Spleen (tissue), 13 donors: ENCODE measurements at places on chromosomes 6 and 20. TPM values are rescaled to one million over a fixed set of nuclear protein-coding genes. Genes with fewer than 3 reads are reported as not detected.

Gene PAK5
- polyA plus RNA-seq: not detected

Gene ABHD16B
- 0.49 TPM for polyA plus RNA-seq

Gene FAM209A
- polyA plus RNA-seq: 1.1 TPM

Gene WFDC5
- not detected for polyA plus RNA-seq

Gene KCNK16
- polyA plus RNA-seq: not detected

Gene PHACTR1
- 13.5 TPM for polyA plus RNA-seq

Gene GPR63
- 0.19 TPM for polyA plus RNA-seq

Gene RSPH9
- polyA plus RNA-seq: 0.35 TPM

Gene TEAD3
- polyA plus RNA-seq: 2.5 TPM

Gene SLC22A3
- polyA plus RNA-seq: 2.1 TPM

Gene F13A1
- polyA plus RNA-seq: 1.8 TPM

Gene LST1
- polyA plus RNA-seq: 128 TPM

Gene VSTM2L
- 13.5 TPM for polyA plus RNA-seq
